ENCODE measurements at places on chromosomes 6 and 20.

GRCh38 chr6:105880030-105880492 lies 206.1 kb upstream of the PRDM1 start:
- DNase-seq = no peak

DNA sequence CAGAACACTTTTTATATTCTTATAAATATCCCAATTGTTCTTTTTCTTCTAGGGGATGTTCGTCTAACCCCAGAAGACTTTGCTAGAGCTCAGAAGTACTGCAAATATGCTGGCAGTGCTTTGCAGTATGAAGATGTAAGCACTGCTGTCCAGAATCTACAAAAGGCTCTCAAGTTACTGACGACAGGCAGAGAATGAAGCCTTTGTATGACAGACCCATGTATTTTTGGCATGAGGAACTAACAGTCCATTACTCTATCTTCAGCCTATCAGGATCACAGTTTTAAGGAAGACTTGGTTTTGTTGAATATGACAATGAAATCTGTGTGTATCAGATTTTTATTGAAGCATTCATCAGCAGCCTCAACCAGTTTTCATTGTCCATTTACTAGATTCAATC lies 71.4 kb downstream of the VTA1 start:
- DNase-seq = no peak

GRCh38 chr6:67881706-67882065 lies 753.4 kb upstream of the ADGRB3 start:
- no peak for DNase-seq

GRCh38 chr6:151119823-151120524 lies 119.8 kb upstream of the AKAP12 start:
- no peak for DNase-seq

DNA sequence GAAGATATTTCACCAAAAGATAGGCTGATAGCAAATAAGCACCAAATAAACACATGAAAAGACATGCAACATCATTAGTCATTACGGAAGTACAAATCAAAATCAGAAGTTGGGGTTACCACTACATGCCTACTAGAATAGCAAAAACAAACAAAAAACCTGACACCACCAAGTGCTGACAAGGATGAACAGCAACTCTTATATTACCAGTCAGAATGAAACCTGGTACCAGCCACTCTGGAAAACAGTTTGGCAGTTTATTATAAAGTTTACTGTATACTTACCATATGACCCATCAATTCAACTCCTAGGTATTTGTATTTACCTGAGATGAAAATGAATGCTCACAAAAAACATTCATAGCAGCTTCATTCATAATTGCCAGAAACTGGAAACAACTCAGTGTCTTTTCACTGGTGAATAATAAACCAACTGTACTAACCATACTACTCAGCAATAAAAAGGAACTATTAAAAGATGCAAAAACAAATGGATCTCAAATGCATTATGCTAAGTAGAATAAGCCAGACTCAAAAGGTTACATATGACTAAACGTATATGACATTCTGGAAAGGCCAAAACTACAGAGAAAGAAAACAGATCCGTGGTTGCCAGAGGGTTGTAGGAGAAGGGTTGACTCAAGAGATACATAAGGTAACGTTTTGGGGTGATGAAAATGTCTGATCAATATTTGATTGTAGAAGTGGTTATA lies 33.0 kb downstream of the NUP153 start:
- DNase-seq = no peak

GRCh38 chr6:29762781-29763214 lies 39.6 kb downstream of the HLA-F start:
- DNase-seq = no peak

- DNase-seq = no peak
Measured at GRCh38 chr20:16451982-16452381, 121.3 kb downstream of the KIF16B start.

- DNase-seq = no peak
Measured at GRCh38 chr6:27825025-27825793, 87.0 kb downstream of the OR2B2 start.

DNA sequence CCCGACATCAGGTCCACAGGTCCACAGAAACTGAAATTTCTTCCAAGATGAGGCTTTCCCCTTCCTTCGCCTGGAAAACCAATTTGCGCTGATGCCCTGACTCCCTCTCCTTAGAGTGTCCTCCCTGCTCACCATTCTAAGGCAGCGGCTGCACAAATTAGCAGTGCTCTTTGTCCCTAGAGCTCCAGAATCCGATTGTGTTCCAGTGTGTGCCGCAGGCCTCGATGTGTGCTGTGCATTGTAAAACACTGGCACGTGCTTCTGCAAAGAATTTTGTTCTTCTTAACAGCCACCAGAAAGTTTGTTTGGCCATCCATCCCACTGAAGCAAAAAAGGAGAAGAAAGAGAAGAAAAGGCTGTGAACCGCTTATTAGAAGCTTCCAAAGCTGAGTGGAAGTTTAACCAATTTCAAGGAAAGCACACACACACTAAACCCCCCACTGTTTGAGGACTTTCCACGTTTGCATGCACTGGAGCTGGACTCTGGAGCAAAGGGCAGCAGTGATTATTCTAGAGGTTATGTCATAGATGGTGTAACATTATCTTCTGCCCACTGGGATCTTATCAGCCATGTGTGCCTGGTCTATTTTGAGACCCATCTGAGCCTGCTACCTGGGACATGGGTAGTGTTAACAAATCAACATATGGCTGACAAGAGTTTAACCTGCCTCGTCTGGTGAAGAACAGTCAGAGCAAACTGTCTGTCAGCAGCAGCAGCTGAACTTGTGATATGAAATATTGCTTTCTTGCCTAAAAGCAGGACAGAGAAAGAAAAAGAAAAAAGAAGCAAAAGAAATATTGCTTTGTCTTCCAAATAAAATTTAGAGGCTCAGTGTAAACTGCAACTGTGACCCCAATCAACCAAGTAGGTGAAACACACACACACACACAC lies 64.9 kb upstream of the RREB1 start:
- no peak for DNase-seq

DNA sequence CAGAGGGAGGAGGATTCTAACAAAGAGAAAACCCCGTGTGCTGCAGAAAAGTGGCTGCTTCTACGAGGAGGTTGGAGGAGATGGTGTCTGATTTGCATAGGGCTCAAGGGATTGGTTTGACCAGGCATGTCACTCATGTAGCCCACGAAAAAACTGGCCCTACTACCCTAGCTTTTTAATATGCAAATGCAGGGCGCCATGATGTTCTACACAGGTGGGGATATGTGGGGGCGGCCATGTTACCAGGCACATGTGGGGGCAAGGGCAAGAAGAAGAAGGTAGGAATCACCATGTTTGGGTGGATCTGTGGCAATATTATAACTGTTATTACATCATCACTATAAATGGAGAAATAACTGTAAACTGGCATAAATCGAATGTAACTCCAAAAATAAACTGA lies 9.9 kb downstream of the KIAA1755 start:
- no peak for DNase-seq

GRCh38 chr20:16926626-16927430 lies 178.7 kb downstream of the OTOR start:
- no peak for DNase-seq

- no peak for DNase-seq
Measured at GRCh38 chr6:149343501-149343900, 26.0 kb downstream of the TAB2 start.

- DNase-seq = no peak
Measured at GRCh38 chr6:162099685-162100084, 627.9 kb downstream of the PRKN start.

GRCh38 chr6:32393665-32394420 lies 13.1 kb downstream of the BTNL2 start:
- DNase-seq = no peak

GRCh38 chr6:43952746-43953145 lies 174.5 kb downstream of the MRPL14 start:
- no peak for DNase-seq

- no peak for DNase-seq
Measured at GRCh38 chr20:41630846-41631245, 12.7 kb upstream of the CHD6 start.

DNA sequence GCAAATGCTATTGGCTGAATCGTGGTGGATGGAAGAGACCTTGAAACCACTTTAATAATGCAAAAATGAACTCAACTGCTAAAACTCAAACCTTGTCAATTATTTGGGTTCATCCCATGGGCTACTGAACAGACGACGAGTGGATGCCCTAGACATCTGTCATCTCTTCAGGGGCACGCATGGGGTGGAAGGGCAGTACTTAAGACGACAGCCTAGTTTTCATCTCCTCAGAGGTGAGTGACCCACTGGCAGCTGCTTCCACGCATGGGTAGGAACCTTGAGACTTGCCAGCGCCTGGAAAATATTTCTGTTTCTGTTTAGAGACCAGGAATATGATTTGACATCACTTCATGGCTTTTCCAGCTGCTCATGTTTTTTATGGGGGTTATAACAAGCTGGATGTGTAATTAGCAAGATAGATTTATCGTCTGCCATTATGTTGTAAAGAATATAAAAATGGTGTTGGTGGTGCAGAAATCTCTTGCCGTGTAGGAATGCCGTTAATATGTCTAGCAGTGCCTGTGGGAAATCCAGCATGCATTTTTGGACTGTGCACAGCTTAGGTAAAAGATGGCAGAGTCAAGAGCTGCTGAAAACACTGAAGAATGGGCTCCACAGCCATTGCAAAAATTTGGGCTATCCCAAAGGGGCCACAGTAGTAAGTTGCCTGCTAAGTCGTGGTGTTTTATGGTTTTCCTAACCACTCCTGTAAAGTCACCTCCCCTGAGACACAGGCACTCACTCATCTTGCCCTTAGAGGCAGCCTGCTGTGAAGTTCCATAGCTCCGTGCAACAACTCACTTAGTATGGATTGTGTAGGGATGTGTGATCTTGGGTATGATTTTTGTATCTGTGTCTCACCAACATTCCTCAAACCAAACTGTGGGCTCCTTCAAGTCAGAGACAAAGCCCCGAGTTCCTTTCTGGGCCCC lies 203.3 kb downstream of the EYA2 start:
- DNase-seq = no peak

- no peak for DNase-seq
Measured at GRCh38 chr6:157486572-157486971, 105.6 kb downstream of the ZDHHC14 start.

- no peak for DNase-seq
Measured at GRCh38 chr6:56593801-56594318, 48.8 kb downstream of the DST start.

DNA sequence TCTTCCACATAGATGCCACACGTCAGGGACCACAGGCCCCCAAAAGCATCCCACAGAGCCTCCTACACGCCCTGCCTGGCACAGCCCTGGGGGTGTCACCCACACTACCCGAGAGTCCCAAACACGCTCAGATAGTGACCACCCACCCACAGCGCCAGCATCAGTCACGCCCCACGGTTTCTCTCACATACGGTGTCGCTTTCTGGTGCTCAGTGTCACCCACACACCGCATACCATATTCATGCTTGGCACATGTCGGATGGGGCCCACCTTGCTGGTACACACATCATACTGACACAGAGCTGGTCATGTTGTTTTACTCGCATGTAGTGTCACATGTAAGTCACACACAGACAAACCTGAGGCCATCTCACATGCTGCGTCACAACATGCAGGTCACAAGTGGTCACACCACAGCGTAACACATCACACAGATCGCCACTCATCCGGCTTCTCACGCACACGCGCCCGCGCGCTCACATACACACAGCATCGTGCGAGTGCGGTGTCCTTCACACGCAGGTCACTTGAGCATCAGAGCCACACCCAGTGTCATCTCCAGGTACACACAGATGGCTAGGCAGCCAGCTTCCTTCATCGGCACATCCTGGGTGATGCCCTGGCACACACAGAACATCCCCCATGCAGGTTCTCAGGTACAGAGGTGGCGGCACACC lies 3.4 kb downstream of the TEAD3 start:
- DNase-seq = no peak

Data from stimulated activated CD8-positive, alpha-beta memory T cell treated with anti-CD3 and anti-CD28 coated beads, Interleukin-12 subunit alpha, Interleukin-12 subunit beta, amount 100 ng/mL, for 1 hour (primary cell).